Stimulated activated CD8-positive, alpha-beta memory T cell treated with anti-CD3 and anti-CD28 coated beads, Interleukin-15, amount 100 ng/mL, for 24 hours (primary cell): ENCODE measurements at places on chromosomes 3 and 15.

GRCh38 chr3:128878556-128879124 is 780 bp upstream of the ACAD9 start:
- DNase-seq: no peak

DNA sequence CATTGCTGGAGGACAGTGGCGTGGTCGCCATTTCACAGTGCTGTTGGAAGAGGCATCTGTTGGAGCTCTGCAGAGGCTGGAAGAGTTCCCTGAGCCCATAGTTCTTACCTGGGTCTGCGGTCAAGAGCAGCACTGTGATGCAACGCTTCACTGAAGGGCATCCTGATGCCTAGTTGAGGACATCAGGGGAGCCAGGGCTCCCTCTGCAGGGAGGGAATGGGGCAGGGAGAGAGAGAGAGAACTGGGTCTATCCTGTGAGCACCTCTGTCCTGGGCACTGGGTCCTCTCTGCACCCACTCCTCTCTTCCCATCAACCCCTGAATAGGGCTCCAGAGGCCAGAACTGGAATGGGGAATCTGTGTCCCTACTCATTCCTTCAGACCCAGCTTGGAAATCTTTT is 23.9 kb upstream of the MOBP start:
- DNase-seq: no peak

DNA sequence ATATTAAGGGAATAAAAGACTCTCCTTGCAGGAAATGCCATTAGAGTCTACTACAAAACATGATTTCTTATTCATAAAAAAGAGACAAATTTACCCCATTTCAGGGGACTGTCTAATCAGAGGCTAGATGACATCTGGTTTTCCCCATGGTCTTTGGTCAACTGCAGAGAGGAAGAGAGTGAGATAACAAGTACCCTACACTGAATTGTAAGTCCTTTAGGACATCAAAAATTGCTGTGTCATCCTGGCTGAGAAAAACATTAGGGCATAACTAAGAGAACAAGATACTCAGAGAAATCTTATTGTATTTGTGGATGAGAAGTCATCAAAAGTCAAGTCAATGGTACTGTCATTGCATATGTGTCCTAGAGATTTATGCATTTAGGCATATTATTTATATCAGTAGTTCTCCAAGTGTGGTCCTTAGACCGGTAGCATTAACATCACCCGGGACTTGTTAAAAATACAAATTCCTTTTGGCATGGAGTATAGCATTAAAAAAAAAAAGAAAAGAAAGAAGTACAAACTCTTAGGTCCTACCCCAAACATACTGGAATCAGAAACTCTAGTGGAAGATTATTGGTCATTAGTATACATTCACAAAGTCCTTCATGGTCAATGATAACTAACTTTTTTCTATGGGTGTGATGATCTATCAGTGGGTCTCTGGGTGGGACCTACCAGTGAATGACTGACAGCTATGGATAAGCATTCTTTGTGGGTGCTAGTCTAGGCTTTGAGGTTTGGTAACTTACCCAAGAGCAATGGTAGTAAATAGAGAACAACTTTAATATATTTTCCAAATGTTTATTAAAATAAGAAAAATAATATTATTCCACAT is 29.0 kb upstream of the TBC1D5 start:
- DNase-seq: no peak

DNA sequence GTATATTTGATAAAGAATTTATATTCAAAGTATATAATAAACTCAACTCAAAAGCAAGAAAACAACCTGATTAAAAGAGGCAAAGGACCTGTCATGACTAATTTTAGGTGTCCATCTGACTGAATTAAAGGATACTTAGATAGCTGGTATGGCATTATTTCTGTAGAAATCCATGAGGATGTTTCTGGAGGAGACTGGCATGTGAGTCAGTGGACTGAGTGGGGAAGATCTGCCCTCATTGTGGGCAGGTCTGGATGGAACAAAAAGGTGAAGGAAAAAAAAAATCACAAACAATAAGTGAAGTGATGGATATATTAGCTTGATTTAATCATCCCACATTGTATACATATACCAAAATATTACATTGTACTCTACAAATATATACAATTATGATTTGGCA is 16.6 kb downstream of the ANKRD28 start:
- no peak for DNase-seq

DNA sequence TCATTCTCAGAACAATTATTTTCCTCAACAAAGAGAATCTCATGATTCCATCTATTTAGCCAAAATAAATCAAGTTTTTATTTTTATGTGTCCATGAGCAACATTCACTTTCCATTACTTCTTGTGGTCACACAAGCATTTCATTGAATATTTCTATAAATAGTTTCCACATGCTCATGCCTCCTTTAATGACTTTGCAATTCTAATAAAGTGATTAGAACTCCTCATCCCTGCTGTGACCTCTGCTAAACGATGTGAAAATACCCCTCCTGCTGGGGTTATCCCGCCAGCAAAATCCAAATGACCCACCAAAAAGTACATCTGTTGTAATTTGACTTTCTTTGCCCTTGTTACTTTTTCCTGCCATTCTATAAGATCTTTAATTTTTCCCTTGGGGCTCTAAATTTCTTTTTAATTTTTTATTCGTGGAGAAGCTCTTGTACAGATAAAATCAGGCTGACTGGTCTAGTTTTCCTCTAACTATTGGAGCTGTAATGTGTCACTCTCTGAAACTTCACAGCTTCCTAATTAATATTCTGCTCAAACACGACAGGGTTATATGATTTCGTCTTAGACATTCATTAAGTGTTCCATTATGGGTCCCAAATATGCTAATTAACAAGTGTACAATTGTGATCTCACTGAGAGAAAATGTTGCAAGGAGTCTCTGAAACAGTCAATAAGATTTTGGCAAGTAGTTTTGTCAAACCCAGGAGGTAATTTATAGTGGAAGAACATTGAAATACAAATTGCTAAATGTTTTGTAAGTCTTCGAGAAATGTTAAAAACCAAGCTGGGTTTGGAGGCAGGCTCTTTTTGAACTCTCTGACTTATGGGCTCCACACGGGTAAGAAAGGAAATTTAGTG is 533.1 kb upstream of the NAALADL2 start:
- DNase-seq: no peak

DNA sequence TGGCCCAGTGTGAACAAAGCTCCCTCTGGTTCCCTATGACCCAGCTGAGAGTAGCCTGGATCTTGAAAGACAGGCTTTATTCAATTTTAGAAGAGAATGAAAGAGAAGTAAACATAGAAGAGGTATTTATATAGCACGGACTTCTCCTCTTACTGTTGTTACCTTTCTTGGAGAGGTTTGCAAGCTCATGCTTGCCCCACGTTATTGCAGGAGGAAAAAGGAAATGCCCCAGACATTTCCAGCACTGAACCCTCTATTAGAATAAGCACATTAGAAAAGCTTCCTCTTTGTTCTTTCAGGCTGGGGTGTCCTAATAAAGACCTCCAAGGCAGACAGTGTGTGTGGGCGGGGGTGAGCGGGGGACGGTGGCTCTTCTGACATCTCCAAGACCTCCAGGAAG is 98.7 kb upstream of the AGBL1 start:
- no peak for DNase-seq

DNA sequence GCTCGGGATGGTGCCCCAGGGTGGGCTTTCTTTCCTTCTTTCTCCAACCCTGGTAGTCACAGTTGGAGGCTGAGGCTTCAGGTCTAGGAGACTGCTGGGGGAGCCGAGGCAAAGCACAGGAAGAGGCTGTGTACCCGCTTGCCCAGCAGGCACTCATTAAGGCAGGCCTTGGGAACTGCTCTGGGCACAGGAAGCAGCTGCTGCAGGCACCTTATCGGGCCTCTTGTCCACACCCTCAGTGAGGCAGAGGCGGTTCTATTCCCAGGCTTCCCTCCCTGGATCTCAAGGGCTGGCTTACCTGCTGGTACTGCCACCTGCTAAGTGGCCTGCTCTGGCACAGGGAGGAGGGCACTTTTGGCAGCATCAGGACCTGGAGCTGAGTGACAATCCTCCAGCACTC is 15.8 kb upstream of the GRM2 start:
- DNase-seq: no peak

DNA sequence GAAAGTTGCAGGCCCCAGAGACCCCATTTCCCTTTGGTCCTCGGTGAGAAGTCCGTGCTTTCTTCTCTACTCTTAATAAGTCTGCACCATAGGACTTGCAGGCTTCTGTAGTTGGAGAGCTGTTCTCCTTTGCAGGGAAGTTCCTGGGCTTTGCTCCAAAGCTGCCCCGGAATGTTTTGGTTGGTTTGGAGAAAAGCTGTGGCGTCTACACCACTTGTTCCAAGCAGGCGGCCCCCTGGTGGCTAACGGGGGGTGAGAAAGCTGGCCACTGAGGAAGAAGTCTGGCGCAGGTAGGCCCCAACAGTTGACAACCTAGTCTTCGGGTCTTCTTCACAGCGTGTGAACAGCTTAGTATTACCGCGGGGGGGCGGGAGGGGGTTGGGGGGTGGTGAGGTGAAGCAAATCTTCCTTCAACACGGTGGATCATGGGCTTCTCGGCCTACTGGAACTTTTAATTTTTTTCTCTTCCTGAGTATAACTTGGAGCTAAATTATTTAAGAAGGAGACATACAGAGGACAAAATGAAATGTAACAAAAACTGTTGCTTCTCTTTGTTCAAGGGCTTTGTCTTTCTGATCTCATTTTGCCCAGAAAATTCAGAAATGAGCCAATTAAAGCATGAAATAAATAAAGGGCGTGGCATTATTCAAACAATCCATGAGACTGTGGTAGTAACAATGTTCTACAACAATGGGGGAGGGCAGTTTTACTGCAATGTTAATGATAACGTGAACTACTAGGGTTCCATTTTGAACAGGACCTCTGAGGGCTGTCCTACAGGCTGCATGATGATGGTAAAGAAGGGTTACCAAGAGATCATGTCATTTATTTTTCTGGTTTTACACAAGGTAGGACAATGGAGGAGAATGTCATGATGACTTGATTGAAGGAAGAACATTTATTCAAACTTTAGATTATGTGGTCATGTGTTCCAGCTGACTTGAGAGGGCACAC is 2.2 kb upstream of the THRB start:
- no peak for DNase-seq

GRCh38 chr3:72123908-72124441 is 339.0 kb upstream of the PROK2 start:
- no peak for DNase-seq

DNA sequence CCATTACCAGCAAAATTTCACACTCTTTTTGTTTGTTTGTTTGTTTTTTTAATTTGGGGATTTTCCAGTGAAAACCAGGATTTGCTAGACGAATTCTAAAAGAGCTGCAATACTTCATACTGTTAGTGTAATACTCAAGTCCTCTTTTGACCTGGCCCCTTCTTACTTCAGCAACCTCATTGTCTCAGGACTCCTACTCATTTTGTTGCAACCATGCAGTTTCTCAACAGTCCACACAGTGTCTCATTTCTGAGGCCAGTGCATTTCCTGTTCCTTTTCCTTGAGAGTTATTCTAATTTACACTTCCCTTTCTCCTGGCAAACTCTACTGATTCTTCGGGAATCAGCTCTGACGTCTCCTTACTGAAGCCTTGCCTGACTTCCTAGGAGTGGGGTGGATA is 35.6 kb downstream of the NSUN3 start:
- DNase-seq: no peak

- no peak for DNase-seq
Measured at GRCh38 chr3:8490079-8490552, 11.5 kb upstream of the LMCD1 start.

DNA sequence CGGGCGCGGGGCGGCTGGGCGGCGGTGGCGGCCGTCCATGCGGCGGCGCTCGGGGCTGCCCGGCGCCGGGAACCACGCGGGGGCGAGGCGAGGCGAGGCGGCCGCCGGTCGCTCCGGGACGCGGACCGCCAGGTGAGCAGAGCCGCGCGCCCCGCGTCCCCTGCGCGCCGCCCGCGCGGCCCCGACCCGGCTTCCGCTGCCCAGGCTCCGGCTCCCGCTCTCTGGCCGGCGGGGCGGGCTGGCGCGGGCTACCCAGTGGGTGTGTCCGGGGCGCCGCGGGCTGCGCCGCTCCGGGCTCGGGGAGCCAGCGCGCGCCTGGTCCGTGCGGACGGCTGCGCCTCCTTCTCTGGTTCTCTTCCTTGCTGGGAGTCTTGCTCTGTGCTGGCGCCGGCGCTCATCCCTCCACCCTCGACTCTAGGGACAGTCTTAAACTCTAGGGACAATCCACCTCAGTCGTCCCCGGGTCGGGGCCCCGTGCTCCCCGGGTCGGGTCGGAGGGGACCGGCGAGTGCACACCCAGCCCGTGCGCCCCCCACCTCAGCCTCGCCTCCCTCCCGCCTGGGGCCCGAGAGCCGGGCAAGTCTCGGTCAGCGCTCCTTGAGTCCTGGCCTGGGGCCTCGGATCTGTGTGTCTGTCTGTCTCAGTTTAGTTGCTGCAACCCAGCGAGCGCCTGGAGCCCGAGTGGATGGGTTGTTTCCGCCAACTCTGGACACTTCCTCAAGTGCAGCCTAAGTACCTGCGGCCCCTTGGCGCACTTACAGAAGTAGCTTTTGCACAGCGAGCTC is 488 bp downstream of the THSD4 start:
- no peak for DNase-seq

GRCh38 chr15:71056111-71056510 is 59.2 kb upstream of the THSD4 start:
- no peak for DNase-seq

GRCh38 chr15:61088675-61089074 is 140.4 kb downstream of the RORA start:
- DNase-seq: no peak

GRCh38 chr3:113663324-113663750 is 33.1 kb downstream of the USF3 start:
- DNase-seq: no peak

DNA sequence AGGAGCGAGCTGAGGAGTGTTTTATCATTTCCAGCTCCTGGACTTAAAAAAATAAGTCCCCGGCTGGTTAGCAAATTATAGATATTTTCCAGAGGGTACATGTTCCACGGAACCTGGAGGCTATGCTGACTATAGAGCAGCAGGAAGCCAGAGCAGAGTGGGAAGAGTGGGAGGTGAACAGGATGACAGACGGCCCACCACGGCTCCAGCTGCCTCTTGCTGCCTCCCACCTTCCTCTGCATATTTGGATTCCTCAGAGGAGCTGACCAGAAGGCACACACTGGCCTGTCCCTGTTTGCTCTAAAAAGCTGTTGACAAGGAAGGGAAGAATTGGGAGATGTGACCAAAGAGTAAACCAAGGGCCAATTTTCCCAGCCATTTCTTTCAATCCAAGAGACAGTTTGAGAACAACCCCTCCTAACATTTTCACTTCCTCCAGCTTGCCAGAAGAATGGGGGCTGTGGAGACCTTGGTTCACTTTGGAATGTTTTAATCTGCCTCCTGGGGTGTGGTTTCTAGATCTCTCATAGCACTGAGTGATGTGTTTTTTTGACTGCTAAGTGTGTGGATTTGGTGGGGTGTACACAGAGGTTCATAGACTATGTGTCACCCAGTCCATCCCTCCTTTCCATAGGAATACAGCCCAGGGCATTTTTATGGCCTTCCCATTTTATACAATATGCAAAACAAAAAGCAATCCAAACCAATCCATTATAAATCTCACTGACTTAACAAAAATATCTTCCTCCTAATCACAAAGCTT is 36.8 kb downstream of the HGD start:
- DNase-seq: no peak

GRCh38 chr3:54008099-54008498 is 114.3 kb upstream of the CACNA2D3 start:
- no peak for DNase-seq
